Stimulated activated naive CD8-positive, alpha-beta T cell treated with anti-CD3 and anti-CD28 coated beads, Interleukin-15, amount 100 ng/mL, for 72 hours (primary cell): ENCODE measurements at places on chromosomes 16 and 17.

DNA sequence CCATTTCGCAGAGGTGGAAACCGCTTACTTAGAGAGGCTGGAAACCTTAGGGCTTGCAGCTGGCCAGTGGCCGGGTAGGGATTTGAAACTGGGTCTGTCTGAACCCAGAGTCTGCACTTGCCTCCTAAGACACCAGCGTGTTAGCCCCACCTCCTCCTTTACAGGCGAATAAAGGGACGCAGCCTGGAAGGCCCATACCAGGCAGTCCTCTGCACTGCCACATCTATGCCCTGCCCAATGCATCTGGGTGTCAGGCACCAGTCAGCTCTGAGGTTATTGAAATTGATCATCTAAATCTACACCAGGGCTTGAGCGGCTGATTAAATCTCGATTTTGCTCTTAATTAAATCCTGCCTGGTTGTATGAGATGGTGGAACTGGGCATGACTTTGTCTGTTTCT, 19.9 kb upstream of the NAGS start:
- DNase-seq = no peak

GRCh38 chr16:31248344-31248743, 11.4 kb upstream of the ITGAM start:
- no peak for DNase-seq

DNA sequence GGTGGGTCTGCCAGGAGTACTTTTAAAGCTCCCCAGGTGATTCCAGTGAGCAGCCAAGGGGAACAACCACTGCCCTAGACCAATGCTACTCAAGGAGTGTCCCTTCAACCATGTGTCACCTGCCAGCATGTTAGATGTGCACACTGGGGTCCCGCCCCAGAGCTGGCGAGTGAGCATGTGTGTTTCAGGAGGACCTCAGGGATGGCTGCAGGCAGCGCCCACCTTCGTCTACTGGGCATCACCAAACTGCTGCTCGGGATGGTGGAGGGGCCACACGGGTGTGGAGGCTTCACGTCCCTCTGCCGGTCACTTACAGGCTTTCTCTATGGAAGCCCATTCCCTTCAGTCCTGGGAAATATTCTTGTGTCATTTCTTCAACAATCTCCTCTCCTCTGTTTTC, 29.0 kb upstream of the DOC2B start:
- DNase-seq = no peak

DNA sequence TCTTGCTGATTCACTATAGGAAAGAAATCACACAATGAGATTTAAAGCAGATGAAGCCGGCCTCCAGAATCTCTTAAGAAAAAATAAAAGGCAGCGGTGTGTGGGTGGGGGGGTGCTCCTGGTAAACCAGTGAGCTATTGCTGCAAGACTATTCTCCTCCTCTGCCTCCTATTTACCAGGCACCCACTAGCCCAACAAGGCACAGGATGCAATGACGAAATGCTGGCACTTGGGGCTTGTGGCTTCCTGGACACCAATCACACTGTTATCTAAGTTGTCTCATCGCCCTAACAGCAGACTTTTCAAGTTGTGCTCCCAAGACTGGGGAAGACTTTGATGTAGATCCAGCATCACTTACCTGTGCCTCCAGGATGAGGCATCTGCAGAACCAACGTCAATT, 50.2 kb upstream of the NDRG4 start:
- no peak for DNase-seq

- DNase-seq = no peak
Observed at GRCh38 chr17:42153919-42154742, 658 bp downstream of the RAB5C start.

GRCh38 chr17:77106874-77107358, 33.9 kb upstream of the SEC14L1 start:
- peak; percentile 39 for DNase-seq

GRCh38 chr17:69175625-69176456, 34.1 kb upstream of the ABCA6 start:
- DNase-seq = no peak

DNA sequence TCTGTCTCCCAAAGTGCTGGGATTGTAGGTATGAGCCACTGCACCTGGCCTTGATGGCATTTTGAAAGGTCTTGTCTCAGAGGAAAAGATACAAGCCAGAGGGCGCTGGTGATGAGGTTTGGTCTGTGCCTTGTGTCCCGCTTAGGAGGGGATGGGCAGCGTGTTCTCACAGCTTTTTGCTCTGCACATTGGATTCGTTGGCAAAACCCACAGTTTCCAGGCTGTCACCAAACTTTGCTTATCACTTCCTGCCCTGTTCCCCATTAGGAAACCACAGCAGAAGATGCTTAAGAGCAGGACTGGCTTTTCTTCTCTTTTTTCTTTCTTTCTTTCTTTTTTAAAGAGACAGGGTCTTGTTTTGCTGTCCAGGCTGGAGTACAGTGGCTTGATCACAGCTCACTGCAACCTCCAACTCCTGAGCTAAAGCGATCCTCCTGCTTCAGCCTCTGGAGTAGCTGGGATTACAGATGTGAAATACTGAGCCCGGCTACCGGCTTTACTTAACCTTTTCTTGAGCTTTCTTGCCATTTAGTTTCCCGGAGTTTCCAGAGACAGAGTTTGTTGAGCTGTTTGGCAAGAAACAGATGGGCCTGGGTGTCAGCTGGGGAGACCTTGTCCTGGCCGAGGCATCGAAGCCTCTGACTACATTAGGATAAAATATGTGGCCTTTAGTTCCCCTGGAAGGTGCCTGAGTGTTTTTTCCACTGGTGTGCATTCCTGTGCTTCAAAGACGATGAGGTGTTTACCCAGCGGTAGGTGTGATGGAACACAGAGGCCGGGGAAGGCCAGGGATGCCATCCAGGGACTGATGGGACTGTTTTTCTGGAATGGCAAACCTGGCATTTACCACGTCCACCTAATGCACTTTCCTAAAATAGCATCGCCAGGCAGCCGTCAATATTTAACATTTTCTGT, 112.9 kb downstream of the ABCC1 start:
- no peak for DNase-seq

DNA sequence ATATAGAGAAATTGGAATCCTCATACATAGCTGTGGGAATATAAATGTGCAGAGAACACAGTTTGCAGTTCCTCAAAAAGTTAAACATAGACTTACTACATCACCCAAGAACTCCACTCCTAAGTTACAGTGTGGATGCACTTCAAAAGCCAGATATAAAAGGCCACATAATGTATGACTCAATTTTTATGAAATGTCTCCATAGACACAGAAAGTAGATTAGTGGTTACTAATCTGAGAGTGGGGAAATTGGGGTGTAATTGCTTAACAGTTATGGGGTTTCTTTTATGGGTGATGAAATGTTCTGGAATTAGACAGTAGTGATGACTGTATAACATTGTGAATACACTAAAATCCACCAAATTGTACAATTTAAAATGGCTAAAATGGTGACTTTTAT, 60.9 kb downstream of the CACNG1 start:
- no peak for DNase-seq

GRCh38 chr17:73340093-73340596, 28.3 kb upstream of the CDC42EP4 start:
- no peak for DNase-seq

DNA sequence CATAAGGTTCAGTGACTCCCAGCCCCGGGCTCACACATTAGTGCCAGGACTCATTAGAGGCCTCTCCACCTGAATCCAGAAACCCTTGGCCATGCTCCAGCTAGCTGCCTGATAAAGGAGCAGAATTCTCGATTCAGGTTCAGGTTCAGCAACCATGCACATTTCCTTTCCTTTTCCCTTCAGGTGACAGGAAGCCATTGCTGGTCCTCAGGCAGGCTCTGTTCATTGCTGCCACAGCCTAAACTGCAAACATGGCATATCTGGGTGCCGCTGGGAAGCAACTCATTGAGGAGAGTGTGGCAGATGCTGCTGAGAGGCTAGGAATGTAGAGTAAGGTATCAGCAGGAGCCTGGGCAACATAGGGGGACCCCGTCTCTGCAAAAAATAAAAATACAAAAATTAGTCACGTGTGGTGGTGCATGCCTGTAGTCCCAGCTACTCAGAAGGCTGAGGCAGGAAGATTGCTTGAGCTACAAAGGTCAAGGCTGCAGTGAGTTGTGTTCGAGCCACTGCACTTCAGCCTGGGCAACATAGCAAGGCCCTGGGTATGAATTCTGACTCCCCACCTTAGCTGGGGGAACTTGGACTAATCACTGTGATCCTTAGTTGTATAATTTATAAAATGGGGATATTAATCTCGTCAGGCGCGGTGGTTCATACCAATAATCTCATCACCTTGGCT, 28.7 kb downstream of the ARL4D start:
- DNase-seq = no peak

DNA sequence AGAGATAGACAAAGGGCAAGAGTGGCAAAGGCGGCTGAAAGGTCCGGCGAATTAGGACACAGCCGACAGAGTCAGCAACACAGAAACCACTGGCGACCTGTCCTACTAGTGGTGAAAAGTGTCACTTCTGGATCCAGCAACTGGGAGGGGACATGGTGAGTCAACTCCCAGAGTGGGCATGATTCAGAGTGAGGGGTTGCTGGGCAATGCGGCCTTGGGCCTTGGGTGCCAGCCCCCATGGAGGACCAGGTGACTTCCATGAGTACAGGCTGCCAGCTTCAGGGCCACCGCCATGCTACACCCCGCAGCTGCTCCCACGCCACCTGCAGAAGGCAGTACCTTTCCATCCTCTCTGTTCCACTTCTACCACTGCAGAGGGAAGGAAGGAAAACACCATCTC, 110.6 kb downstream of the ZFHX3 start:
- DNase-seq = no peak

DNA sequence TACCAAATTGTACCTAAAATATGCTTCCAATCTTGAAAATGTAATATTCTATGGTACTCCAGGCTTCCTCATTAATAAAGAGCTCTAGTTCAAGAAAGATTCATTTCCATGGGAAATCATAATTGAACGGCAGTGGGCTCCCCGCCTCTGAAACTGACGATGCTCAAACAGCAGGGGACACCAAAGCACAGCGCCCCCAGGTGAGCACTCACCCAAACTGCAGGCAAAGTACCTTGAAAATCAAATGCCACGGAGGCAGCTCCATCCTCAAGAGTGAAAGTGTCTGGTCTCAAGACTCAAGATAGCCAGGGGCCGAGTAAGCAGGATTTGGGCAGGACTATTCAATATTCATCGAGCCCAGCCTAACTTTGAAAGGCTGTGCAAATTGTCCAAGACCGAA, 217.4 kb upstream of the TNRC6C start:
- peak; percentile 30 for DNase-seq

DNA sequence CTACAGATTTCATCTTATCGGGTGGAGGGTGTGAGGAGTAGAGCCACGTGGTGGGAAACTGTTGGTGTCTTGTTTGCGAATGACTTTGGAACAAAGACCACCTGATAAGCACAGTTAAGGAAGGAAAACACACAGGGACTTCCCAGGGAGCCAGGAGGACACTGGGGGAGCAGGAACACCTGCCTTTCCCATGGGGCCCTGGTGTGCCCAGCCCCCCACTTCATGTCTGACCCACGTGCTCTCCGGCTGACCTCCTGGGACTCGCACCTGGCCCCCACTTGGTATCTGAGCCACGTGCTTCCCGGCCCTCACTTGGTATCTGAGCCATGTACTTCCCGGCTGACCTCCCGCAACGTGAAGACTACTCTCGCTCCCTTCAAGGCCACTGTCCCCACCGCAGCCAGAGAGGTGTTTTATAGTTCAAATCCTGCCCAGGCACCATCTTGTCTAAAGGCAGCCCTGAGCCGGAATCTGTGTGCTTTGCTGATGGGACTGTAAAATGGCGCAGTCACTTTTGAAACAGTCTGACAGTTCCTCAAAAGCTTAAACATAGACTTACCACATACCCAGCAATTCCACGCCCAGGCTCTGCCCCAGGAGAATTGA, 5.4 kb upstream of the CSNK1D start:
- DNase-seq = no peak

GRCh38 chr17:57043276-57043675, 41.8 kb upstream of the AKAP1 start:
- no peak for DNase-seq

GRCh38 chr17:46886310-46886663, 34.9 kb downstream of the WNT9B start:
- no peak for DNase-seq

GRCh38 chr16:66858740-66859396, 14.7 kb downstream of the CA7 start:
- no peak for DNase-seq

DNA sequence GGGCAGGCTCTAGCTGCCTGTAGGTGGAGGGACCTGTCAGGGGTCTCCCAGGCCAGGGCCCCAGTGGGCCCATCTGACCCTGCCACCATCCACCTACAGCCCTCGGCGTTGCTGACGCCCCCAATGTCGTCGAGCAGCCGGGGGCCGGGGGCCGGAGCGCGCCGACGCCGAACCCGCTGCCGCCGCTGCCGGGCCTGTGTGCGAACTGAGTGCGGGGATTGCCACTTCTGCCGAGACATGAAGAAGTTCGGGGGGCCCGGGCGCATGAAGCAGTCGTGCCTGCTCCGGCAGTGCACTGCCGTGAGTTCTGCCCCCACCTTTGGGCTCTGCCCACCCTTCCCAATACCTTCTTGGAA, 2.2 kb downstream of the FBXL19 start:
- DNase-seq = no peak
